CD4-positive, alpha-beta T cell treated with Interferon alpha-2 for 1 hour (primary cell): ENCODE measurements at places on chromosomes 6 and 20.

GRCh38 chr20:58076405-58076804, 152.0 kb downstream of the ANKRD60 start:
- DNase-seq: no peak

GRCh38 chr20:1934156-1934555, 38.9 kb downstream of the SIRPA start:
- no peak for DNase-seq

- DNase-seq: peak; percentile 68
Measured at GRCh38 chr6:125974214-125974866, 12.0 kb upstream of the TRMT11 start.

DNA sequence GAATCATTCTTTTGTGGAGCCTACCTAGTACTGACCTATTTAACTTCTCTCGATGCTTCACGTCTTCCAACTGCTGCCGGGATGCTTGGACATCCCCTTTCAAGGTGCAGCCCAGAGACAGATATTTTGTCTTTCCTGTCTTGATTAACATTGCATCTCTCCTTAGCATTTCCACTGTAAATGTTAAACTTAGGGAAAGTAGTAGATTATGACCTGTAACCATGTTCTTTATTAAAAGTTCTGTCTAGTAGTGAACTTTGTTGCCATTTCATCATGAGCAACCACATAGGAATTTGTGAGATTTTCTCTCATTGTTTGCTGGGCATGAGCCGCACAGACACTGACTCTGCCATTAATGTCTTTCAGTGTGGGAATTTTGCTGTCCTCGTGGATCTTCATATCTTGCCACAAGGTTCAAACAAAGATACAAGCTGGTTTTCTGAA, 117.9 kb downstream of the JAG1 start:
- DNase-seq: no peak

DNA sequence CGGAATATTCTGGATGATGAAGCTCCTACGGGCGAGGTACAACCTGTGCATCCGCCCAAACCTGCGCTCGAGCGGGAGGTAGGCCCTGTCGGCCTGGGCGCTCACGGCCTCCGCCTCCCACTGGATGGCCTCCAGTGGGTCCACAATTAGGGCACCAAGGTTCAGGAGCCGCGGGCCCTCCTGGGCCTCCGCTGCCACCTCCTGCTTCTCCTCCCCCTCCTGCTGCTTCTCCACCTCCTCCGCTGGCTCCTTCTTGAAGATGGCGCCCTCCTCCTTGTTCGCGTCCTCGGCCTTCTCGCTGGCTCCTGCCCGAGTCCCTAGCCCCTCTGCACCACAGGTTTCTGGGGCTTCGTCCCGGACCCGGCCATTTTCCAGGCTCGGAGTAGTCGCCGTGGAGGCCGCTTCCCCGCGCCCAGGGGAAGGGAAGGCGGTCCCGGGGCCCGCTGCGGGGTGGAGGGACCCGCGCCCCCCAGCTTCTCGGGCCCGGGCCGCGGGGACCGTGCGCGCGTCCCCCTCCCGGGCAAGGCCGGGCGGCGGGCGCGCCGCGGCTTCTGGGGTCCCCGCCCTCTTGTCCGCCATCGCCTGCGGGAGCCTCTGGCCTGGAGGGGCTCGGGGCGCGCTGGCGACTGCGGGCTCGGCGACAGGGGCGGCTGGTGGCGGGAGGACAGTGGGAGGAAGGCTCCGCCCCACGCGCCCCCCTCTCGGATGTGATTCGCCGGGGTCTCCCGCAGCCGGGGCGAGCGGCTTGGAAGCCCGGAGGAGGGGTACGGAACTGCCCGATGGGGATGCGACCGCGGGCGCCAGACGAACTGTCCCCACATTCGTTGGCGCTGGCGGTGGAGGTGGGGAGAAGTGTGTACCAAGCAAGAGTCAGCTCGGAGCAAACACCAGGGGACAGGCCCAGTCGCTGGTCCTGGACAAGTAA, 17.6 kb downstream of the PLAGL2 start:
- peak; percentile 46 for DNase-seq

GRCh38 chr6:28900577-28901256, 23.1 kb downstream of the TRIM27 start:
- DNase-seq: no peak

DNA sequence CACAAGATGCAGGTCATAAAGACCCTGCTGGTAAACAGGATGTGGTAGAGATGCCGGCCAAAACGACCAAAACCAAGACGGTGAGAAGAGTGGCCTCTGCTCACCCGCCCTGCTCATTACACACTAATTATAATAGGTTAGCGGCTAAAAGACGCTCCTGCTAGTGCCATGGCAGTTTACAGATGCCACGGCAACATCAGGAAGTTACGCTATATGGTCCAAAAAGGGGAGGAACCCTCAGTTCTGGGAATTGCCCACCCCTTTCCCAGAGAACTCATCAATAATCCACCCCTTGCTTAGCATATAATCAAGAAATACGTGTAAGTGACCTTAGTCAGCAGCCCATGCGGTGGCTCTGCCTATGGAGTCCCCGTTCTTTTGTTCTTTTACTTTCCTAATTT, 17.6 kb downstream of the BHLHE23 start:
- no peak for DNase-seq

- DNase-seq: no peak
Measured at GRCh38 chr20:22387452-22387851, 196.9 kb downstream of the FOXA2 start.

DNA sequence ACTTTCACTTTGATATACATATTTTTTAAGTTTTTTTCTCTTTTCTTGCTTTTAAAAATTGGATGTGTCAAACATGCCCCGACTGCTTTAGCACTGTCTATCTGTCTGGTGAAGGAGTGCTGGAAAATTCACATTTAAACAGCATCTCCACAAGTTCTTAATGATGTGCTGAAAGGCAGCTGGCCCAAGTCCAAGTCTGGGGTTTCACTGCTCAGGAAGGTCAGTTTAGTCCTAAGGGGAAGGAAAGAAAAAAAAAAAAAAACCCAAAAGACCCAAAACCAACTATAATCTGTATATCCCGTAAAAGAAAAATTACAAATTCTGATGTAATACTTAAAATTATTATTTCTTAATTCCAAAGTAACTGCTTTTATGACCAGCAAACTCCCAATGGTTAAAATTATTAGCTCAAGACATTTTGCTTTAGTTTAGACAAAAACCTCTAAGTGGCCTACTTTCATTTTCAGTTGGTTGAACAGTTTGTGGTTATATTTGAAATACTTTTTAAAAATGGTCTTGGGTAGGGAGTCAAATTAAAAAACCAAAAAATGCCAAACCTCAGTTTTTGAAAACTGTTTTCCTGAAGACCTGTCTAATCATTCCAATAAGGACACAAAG, 79.5 kb upstream of the PREP start:
- DNase-seq: no peak

DNA sequence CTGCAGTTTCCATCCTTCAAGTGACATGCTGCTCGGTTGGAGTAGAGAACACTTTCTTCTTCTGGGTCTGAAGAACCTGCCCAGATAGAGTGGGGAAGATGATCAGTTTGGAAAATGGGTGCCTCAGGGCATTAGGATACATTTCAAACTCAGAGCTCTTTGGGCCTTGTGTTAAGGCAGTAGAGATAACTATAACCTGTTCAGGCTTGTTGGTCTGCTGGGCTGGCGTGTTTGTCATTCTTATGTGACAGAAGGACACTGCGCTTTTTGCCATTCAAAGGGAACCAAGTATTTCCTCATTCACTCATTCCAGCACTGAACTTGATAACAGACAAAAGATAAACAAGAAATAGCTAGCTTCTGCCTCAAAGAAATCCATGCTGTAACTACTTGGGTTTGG, 3.8 kb downstream of the TOMM34 start:
- no peak for DNase-seq

- DNase-seq: no peak
Measured at GRCh38 chr20:15890407-15890982, 682.8 kb downstream of the KIF16B start.

DNA sequence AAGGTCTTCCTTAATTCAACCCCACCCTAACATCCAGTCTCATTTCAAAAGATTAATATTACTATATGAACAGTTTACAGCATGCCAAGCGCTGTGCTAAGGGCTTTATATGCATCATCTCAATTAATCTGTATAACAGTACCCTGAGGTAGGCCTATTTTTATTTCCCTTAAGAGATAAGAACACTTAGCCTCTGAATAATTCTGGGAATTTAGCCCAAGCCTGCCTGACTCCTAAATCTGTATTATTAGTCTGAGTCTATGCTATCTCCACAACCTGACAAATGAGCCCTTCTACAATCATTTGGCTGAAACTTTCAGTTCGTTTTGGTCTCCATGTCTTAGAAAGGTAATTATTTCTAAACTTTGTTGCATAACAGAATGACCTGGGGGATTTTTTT, 77.7 kb upstream of the SAMD5 start:
- DNase-seq: no peak

- DNase-seq: no peak
Measured at GRCh38 chr20:36479938-36480337, 61.4 kb upstream of the MYL9 start.

- DNase-seq: no peak
Measured at GRCh38 chr6:31140643-31141042, 1.8 kb upstream of the PSORS1C2 start.
